ENCODE measurements at places on chromosomes 2 and 18.

DNA sequence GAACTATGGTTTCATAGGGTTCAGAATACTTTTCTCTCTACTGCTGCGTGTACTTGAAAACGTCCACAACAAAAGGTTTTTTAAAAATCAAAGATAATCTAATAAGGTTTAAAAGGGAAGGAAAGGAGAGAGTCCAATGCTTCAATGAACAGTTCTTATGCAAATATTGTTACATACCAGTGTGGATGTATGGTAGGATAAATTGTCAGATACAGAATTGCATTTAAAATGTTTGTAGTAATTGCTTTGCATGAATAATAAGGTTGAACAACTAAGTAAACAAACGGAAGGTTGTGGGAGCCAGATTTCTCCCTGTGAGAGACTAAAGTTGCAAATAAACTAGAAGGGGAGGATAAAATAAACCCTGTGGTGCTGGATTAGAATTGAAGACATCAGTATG, 53.8 kb upstream of the RBBP8 start:
- DNase-seq = no peak

DNA sequence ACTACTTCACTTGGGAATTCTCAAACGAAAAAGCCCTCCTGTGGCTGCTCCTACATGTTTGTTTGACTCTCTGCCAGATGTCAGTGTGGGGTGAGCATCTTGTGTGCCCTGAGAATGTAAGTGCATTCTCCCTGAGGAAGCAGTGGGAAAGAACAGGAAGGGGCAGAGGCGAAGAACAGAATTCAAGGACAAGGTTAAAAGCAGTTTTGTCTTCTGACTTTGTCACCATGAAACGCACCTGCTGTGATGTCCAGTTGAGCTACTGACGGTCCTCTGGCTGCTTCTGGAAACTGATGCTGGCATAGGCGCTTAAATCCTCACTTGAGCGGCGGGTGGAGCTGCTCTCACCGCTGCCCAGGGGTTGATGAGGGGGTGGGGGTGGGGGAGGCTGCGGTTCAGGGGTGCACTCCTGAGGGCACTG, 4.9 kb downstream of the IRS1 start:
- peak; percentile 45 for DNase-seq

DNA sequence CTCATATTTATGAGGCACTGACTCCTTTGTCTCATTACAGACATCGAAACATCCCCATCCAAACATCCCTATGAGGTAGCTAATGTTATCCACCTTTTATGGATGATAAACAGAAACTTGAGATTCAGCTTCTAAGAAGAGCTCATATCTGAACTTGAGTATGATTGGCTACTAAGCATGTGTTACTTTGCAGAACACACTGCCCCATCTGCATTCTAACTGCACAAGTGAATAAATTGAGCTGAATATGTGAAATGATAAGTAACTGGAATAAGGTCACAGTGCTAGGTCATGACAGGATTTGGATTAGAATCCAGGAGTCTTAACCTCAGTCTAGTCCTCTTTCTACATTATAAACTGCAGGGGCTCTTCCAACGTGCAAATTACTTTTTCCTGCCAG, 172.7 kb downstream of the SETBP1 start:
- no peak for DNase-seq

GRCh38 chr2:185998562-185999070, 260.0 kb downstream of the FSIP2 start:
- no peak for DNase-seq

GRCh38 chr2:55555977-55556376, 36.5 kb downstream of the CFAP36 start:
- no peak for DNase-seq
